ENCODE measurements at places on chromosomes 7 and 10.

GRCh38 chr10:114180937-114181336 lies 1.8 kb downstream of the TDRD1 start:
- DNase-seq = no peak
- no peak overlapping the region for H3K4me3 ChIP-seq
- H3K27me3 ChIP-seq = peaks cover 2% of the 10 kb centered on the region
- no peaks in the 10 kb centered on the region for H3K36me3 ChIP-seq

DNA sequence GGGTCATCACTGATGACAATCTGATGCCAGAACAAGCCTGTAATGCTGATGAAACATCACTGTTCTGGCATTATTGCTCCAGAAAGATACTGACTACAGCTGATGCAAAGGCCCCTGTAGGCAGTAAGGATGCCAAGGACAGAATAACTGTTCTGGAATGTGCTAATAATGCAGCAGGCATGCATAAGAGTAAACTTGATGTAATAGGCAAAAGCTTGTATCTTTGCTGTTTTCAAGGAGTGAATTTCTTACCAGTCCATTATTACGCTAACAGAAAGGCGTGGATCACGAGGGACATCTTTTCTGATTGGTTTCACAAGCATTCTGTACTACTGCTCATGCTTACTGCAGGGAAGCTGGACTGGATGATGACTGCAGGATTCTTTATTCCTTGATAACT lies 18.7 kb downstream of the LCOR start:
- no peak overlapping the region for H3K4me3 ChIP-seq
- no peaks in the 10 kb centered on the region for H3K36me3 ChIP-seq
- DNase-seq = no peak
- H3K27me3 ChIP-seq = no peaks in the 10 kb centered on the region
- no peaks in the 10 kb centered on the region for H3K4me1 ChIP-seq

DNA sequence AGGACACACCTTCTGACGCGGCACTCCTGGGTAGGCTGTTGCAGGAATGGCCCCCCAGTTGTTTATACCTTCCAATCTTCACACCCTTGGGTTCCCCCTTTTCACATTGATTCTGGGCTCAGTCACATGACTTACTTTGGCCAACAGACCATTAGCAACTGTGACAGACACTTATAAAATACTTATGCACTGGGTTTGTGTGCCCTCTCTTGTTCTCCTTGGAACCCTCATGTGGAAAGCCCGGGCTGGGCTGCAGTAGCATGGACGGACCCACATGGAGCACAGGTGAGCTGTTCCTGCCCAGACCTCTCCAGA lies 69.0 kb downstream of the ATXN7L1 start:
- peaks cover 14% of the 10 kb centered on the region for H3K27me3 ChIP-seq
- H3K27ac ChIP-seq = no peak overlapping the region
- H3K4me3 ChIP-seq = no peak overlapping the region
- H3K36me3 ChIP-seq = peaks cover 18% of the 10 kb centered on the region

- no peak overlapping the region for H3K27ac ChIP-seq
- no peak overlapping the region for H3K4me3 ChIP-seq
- peaks cover 1% of the 10 kb centered on the region for H3K27me3 ChIP-seq
- H3K36me3 ChIP-seq = peaks cover 3% of the 10 kb centered on the region
- no peak for DNase-seq
These were observed 42.7 kb upstream of the OIT3 start for GRCh38 chr10:72850861-72851260.

DNA sequence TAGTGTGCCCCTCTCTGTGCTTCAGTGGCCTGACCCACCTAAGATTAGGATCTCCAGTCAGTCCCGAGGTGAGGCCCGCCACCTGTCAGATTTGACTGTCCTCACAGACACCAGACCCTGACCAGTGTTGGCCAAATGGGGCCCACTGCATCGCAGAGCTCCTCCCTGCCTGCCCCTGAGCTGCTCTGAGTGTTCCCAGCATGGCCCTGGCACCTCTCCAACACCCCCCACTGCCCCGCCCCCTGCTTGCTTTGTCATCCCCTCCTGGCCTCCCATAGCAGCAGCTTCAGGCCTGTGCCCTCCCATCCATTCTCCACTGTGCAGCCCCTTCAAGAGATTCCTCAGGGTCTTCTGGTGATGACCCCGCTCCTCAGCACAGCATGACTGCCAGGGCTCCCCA lies 67.6 kb downstream of the C10orf120 start:
- H3K4me3 ChIP-seq = no peak overlapping the region
- no peak overlapping the region for H3K27ac ChIP-seq
- H3K27me3 ChIP-seq = peaks cover 2% of the 10 kb centered on the region
- no peaks in the 10 kb centered on the region for H3K4me1 ChIP-seq
- peaks cover 4% of the 10 kb centered on the region for H3K36me3 ChIP-seq

- H3K4me3 ChIP-seq = no peak overlapping the region
- peaks cover 1% of the 10 kb centered on the region for H3K27me3 ChIP-seq
- no peak overlapping the region for H3K27ac ChIP-seq
These were observed 53.4 kb downstream of the PPP1R3C start for GRCh38 chr10:91579329-91579985.

DNA sequence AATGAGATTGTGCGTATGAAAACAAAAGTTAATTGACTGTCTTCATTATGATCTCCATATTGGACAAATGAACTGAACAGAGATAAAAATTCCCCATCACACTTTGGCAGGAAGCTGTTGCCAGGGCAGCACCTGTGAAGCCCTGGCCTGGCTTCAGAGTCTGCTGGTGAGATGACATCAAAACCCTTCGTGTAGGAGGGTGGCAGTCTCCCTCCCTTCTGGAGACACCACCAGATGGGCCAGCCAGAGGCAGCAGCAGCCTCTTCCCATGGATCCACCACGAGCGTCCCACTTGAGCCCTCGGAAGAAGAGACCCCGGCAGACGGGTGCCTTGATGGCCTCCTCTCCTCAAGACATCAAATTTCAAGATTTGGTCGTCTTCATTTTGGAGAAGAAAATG lies at the start of gene DNTT:
DNTT (plus strand) TSS at position 205 of the 400 bp plus-strand sequence; CDS start at position 269, 64 bp downstream.
- no peak for DNase-seq
- peaks cover 20% of the 10 kb centered on the region for H3K4me1 ChIP-seq
- no peak within 1 kb of the TSS for H3K4me3 ChIP-seq
- H3K36me3 ChIP-seq = no peaks in the 10 kb centered on the region
- H3K27ac ChIP-seq = no peak within 1 kb of the TSS
- peaks cover 2% of the 10 kb centered on the region for H3K27me3 ChIP-seq

- peak overlapping the region; percentile 8 for H3K27ac ChIP-seq
- H3K27me3 ChIP-seq = peaks cover 4% of the 10 kb centered on the region
- DNase-seq = peak; percentile 52
- H3K4me1 ChIP-seq = peaks cover 17% of the 10 kb centered on the region
- peaks cover 50% of the 10 kb centered on the region for H3K36me3 ChIP-seq
These were observed 44.6 kb downstream of the WDR37 start for GRCh38 chr10:1100691-1101368.

GRCh38 chr10:3412646-3413045 lies 240.1 kb upstream of the PITRM1 start:
- no peak for DNase-seq
- H3K4me3 ChIP-seq = no peak overlapping the region
- H3K27ac ChIP-seq = no peak overlapping the region
- peaks cover 15% of the 10 kb centered on the region for H3K4me1 ChIP-seq
- peaks cover 11% of the 10 kb centered on the region for H3K36me3 ChIP-seq

- no peak overlapping the region for H3K27ac ChIP-seq
- no peaks in the 10 kb centered on the region for H3K36me3 ChIP-seq
- H3K27me3 ChIP-seq = peaks cover 3% of the 10 kb centered on the region
- peaks cover 25% of the 10 kb centered on the region for H3K4me1 ChIP-seq
These were observed 14.9 kb downstream of the DLG5 start for GRCh38 chr10:77911535-77912123.

DNA sequence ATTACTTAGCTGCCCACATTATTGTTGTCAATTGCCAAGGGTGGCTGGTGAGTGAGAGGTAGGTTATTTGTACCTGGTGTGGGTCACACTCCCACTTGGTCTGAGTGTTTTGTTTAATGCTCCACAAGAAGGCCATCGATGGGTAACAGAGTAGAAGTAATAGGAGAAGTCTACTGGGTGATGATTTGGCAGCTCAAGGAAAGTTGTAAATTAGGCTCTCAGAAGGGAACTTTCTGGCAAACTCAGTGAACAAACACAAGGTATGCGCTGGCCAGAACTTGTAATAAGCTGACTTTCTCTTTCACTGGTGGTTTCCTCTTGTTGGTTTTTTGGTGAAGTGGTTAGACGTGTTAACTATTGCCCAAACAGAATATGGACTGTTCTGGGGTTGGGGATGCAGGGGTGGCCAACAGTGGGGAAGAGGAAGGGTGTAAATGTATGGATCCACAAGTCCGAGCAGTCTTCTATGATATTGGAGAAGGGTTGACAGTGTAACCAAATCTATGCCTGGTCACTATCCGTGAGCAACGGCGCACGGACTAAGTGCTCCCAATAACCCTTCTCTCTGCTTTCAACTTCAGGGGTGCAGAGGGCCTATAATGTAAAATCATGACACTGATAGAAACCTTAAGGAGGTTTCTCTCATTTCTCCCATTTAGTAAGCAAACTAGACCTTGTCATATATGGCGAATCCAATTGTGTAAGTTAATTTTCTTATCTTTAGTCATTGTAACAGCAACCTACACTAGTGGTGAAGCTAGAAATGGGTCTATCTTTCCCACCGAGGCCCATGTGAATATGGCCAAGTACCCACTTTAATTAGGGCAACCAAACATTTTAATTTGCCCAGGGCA lies 212.8 kb downstream of the PTEN start:
- H3K27ac ChIP-seq = no peak overlapping the region
- H3K4me3 ChIP-seq = no peak overlapping the region
- peaks cover 6% of the 10 kb centered on the region for H3K4me1 ChIP-seq
- no peaks in the 10 kb centered on the region for H3K27me3 ChIP-seq
- H3K36me3 ChIP-seq = no peaks in the 10 kb centered on the region
- DNase-seq = no peak

- H3K27ac ChIP-seq = no peak overlapping the region
These were observed 767.2 kb downstream of the NXPH1 start for GRCh38 chr7:9200626-9201025.
